ENCODE measurements at places on chromosomes 7 and 10.

GRCh38 chr7:47669901-47670384, 88.0 kb upstream of the TNS3 start:
- DNase-seq, result no peak

- DNase-seq, result no peak
Observed at GRCh38 chr10:129810-130209, 5.4 kb upstream of the ZMYND11 start.

GRCh38 chr7:149495785-149496641, 1.6 kb downstream of the ZNF746 start:
- DNase-seq, result no peak

GRCh38 chr7:39609113-39609934, 14.0 kb upstream of the RALA start:
- DNase-seq, result peak; percentile 42

DNA sequence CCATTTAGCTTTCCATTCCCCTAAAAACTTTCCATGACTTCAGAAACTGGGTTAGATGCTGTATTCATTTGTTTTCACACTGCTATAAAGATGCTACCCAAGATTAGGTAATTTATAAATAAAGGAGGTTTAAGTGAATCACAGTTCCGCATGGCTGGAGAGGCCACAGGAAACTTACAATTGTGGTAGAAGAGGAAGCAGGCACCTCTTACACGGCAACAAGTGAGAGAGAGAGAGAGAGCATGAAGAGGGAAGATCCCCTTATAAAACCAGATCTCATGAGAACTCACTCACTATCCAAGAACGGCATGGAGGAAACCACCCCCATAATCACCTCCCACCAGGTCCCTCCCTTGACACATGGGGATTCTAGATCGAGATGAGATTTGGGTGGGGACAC, 336.8 kb downstream of the TFEC start:
- no peak for DNase-seq

DNA sequence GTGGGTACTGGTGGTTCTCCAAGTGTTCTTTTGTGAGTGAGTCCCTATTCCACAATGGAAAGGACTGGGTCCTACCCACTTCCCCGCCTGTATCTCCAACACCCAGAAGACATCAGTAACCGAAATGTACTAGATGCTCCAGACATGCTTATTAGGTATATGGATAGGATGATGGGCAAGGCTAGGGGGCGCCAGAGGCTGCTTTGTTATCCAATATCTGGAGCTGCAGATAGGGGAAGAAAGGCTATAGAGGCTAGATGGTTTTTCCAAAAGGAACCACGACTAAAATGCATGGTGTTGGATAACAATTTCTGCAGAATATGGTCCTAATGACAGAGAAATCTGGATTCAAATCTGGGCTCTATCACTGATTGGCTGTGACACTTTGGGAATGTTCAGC, 56.2 kb upstream of the TM9SF3 start:
- DNase-seq, result peak; percentile 44

- DNase-seq, result no peak
Observed at GRCh38 chr10:33493978-33494377, 159.5 kb upstream of the NRP1 start.

GRCh38 chr10:129898706-129899268, 65.3 kb downstream of the EBF3 start:
- DNase-seq, result no peak

- DNase-seq, result no peak
Observed at GRCh38 chr10:112202561-112203241, 19.1 kb upstream of the GPAM start.

DNA sequence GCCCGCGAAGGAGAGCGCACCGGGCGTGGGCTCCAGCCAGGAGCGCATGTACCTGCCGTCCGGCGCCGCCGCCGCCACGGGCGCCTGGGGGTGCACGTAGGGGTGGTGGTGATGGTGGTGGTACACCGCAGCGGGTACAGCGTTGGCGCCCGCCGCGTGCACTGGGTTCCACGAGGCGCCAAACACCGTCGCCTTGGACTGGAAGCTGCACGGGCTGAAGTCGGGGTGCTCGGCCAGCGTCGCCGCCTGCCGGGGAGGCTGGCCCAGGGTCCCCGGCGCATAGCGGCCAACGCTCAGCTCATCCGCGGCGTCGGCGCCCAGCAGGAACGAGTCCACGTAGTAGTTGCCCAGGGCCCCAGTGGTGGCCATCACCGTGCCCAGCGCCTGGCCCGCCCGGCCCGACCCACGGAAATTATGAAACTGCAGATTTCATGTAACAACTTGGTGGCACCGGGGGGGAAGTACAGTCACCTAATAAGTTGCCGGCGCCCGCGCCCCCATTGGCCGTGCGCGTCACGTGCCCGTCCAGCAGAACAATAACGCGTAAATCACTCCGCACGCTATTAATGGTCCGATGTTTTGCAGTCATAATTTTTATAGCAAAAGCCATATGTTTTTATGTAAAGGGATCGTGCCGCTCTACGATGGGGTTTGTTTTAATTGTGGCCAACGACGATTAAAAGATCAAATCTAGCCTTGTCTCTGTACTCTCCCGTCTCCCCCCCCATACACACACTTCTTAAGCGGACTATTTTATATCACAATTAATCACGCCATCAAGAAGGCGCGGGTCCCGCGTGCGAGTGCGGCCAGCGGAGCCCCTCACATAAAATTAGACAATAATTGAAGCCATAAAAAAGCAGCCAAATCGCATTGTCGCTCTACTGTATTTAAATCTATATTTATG, at the start of gene HOXA9:
TSS of gene HOXA9 (minus strand) at position 449 of the 907 bp plus-strand sequence. CDS start at position 369, 80 bp downstream.
- DNase-seq, result peak; percentile 42

- no peak for DNase-seq
Observed at GRCh38 chr7:118080947-118081346, 103.0 kb upstream of the LSM8 start.

- no peak for DNase-seq
Observed at GRCh38 chr10:106107706-106108105, 1056.8 kb downstream of the SORCS1 start.

All from activated T-cell treated with anti-CD3 and anti-CD28 coated beads, Interleukin-2, amount 50 U/mL, for 1 hour (primary cell).